ENCODE measurements at places on chromosomes 3 and 15. TPM values are rescaled to one million over a fixed set of nuclear protein-coding genes. Genes with fewer than 3 reads are reported as not detected.

The SPATA12 gene
- total RNA-seq, result not detected

The COX5A gene
- 175 TPM for total RNA-seq

The TTLL13 gene
- not detected for total RNA-seq

The CD96 gene
- total RNA-seq, result 6.9 TPM

The BOC gene
- 37.3 TPM for total RNA-seq

The GOLGA8O gene
- 1.5 TPM for total RNA-seq

The PLA2G4B gene
- total RNA-seq, result 4.3 TPM

The MUSTN1 gene
- total RNA-seq, result 2.4 TPM

The EID1 gene
- 84.5 TPM for total RNA-seq

The SCAANT1 gene
- not detected for total RNA-seq

The BRK1 gene
- 111 TPM for total RNA-seq

DNA sequence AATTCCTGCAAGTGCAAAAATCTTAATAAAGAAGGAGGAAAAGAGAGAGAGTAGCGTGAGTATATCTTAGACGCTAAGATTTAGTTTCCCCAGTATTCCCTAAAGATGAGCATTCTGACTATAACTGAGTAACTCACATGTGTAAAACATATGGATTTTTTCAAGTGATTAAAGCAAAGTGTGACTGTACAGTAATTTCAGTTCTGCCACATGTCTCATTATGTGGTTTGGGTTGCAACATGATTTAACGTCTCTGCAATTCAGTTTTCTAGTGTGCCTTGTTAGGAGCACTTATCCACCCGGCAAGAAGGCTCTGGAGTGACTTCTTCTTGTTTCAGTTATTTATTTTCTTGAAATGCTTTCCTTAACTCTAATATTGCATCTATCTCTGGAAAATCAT lies 514.1 kb downstream of the ROBO1 start:
- no peak for DNase-seq

GRCh38 chr15:72902245-72902918 lies 118.8 kb upstream of the ADPGK start:
- no peak for DNase-seq

- DNase-seq, result no peak
These were observed 130.2 kb upstream of the TPRG1 start for GRCh38 chr3:189041482-189042090.

- DNase-seq, result no peak
These were observed 51.7 kb downstream of the PLS1 start for GRCh38 chr3:142647856-142648255.

DNA sequence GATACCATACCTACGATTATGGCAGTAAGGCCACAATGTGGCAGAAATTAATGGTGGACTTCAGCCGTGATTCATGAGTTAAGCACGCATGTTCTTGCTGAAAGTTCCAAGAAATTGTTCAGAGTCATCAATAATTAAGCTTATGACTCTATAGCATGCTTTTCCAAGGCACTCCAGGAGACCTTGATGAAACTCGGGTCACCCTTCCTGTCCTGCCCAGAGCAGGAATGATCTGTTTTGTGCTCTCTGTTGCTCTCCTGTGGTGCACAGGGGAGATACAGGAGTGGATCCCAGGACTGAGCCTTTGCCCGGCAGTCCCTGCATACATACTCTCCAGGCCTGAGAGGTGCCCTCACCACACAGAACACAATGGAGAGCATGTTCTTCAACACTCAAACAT lies 141.6 kb upstream of the SLC2A2 start:
- no peak for DNase-seq

DNA sequence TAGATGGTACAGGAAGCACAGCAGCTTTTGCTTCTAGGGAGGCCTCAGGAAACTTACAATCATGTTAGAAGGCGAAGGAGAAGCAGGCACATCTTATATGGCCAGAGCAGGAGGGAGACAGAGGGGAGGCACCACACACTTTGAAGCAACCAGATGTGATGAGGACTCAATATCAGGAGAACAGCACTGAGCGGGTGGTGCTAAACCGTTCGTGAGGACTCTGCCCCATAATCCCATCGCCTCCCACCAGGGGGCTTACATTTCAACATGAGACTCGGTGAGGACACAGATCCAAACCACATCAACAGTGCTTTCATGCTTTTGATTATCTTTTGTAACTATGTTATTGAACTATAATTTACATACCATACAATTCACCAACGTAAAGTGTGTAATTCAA lies 7.6 kb upstream of the TMEM44 start:
- DNase-seq, result no peak

GRCh38 chr15:29871401-29871800 lies 49.1 kb upstream of the TJP1 start:
- DNase-seq, result no peak

DNA sequence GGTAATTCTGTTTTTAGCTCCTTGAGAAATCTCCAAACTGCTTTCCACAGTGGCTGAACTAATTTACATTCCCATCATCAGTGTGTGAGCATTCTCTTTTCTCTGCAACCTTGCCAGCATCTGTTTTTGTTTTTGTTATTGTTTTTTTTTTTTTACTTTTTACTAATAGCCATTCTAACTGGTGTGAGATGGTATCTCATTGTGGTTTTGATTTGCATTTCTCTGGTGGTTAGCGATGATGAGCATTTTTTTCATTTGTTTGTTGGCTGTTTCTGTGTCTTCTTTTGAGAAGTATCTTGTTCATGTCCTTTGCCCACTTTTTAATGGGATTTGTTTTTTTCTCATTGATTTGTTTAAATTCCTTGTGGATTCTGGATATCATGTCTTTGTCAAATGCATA lies 129.7 kb upstream of the ABHD17C start:
- DNase-seq, result no peak

GRCh38 chr3:3800080-3800455 lies 837 bp downstream of the LRRN1 start:
- no peak for DNase-seq

- no peak for DNase-seq
These were observed 61.4 kb downstream of the COL8A1 start for GRCh38 chr3:99699841-99700240.

DNA sequence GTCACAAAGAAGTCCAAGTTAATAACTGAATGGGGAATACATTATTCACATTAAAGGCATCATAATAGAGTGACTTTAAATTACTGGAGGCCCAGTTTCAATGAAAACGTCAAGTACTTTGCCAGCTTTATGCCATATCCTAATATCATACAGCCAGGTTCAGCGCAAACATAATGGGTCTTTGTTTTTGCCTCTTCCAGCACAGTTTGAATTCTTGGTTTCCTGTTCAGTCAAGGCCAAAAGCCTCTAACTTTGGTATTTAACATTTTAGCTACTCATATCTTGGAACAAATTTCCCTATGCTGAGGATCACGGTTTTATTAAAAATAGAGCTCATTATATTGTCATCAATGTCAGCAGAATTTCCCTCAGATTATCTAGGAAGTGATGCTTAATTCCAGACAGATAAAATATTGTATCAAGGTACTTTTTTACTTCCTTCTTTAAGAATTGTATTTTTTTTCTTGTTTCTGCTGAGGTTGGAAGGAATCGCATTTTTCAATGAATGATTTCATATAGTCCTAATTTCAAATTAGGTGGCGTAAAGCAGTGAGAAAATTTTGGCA lies 269.2 kb downstream of the THRB start:
- no peak for DNase-seq

DNA sequence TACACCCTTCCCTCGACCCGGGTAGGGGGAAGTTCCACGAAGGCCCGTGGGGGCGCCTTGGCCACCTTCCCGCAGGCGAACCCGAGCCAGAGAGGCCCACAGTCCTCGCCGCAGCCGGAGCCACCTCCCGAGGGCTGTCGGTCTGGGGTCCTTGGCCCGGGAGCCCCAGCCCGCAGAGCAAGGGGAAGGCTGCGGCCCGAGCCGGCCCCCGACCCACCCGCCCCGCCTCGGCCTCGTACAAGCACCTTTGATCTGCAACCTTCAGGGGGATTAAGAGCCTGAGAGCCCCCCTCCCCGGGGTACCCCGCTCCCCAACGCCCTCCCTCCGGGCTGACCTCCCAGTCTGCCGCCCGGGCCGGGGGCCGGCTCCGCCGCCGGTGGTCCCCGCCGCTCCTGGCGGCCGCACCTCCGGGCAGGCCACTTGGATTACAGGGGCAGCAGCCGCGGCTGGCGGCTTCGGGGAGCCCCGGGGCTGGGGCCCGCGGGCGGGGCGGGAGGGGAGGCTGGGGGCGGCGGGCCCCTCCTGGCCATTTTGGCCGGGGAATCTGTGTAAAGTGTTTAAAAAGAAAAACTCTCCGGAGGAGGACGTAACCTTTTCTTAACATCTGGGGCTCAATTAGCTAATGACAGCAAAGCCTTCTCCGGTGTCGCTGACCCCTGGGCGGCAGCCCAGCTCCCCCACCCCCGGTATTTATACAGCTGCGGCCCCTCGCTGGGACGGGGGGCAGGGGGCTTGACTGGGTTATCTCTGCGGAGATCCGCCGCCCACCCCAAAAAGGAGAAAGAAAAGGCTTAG lies 40.2 kb downstream of the EPHB3 start:
- no peak for DNase-seq

DNA sequence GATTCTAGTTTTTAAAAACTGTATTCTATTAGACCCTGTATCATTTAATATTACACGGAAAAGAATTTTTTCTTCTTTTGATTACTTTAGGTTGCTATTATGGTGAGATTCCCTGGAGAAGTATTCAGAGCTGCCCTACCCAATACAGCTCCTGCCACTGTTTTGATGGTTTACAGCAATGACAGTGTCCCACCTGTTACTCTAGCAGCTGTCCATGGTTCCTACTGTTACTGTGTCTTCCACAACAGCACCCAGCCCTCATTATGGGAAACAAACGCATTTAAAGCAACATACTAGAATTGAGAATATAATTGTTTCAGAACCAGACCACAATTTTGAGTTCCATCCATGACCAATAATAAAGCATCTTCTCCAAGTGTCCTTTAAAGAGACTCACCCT lies 450.7 kb downstream of the SHQ1 start:
- DNase-seq, result no peak

GRCh38 chr15:92810418-92811138 lies 89.5 kb upstream of the CHD2 start:
- DNase-seq, result no peak

DNA sequence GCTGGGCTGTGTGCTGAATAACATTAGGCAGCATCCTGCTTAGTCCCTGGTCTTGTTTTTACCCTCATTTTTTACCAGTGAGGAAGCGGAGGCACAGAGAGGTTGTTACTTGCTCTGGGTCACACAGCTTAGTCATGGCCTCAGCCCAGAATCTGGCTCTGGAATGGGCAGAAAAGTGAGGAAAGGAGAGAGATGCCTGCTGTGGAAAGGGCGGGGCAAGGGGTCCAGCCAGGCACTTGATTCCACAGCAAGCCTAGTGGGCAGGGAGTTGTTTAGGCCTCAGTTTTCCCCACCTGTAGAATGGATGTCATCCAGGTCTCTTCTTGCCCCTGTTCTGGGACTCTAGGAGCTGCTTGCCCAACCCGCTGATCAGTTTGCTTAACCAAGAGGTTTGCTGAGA lies 35.9 kb downstream of the SLC6A6 start:
- DNase-seq, result no peak

- no peak for DNase-seq
These were observed 93.4 kb downstream of the ZNF621 start for GRCh38 chr3:40618158-40618557.

- DNase-seq, result peak; percentile 43
These were observed 128.0 kb downstream of the DNAJB8 start for GRCh38 chr3:128338536-128339330.

DNA sequence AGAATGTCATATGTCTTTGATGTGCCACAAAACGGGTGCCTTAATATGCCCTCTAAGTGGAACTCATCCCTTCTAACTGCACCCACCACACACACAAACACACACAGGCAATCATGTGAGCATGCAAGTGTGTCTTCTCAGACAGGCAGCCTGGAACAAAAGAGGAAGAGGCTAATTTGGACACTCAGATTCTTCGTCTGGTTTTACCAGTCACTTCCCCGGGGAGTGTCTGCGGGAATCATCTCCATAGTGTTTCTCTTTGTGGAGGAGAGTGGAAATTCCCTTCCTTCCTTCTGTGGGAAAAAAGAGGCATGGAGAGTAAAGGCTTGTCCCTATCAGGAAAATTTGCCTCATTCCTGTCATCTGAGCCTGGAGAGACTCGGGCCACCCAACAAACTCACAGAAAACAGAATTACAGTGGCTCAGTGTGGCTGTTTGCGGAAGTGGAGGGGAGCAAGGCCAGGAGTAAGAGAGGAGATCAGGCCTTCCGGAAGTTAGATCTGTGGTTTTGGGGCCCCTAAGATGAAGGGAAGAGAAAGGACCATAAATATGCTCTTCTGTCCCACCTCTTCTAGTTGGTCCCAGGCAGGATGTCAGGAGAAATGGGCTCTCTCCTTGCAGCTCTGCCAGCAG lies 212.6 kb upstream of the SEMA6D start:
- no peak for DNase-seq

GRCh38 chr3:52429779-52430415 lies 15.0 kb downstream of the SEMA3G start:
- peak; percentile 59 for DNase-seq

GRCh38 chr3:129261894-129262293 lies 12.5 kb downstream of the COPG1 start:
- no peak for DNase-seq

DNA sequence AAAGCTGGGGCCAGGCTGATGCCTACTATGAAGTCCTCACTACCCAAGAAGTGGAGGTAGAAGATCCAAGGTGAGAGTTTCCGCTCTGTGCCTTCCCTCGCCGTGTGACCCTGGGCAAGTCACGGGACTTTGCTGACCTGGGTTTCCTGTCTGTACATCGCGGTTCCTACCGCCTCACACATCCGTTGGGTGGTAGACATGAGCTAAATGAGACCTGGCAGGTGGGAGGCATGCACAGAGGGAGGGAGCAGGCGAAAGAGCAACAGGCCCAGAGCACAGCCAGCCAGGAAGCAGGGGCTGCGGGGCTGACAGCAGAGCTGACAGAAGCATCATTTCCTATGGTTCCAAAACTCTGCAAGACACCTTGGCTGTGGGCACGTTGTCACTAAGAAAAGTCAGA lies 157.3 kb upstream of the BHLHE40 start:
- no peak for DNase-seq

DNA sequence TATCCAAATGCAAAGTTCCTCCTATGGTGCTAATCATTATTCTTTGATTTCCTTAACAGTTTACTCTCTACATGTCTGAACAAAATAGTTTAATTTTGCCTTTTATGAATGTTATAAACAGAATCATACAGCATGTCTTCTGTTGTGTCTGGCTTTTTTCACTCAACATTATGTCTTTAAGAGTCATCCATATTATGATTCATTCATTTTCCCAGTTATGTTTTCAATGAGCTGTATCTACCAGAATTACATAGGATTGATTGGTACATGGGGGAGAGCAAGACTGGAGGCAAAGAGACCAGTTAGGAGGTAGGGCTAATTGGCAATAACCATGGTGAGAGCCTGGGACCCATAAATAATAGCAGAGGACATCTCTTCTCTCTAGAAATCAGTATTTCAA lies 16.6 kb upstream of the RAP2B start:
- DNase-seq, result no peak

Measured in mesenteric fat pad (tissue), 1 donor.